SK-N-SH (cell line): ENCODE measurements at places on chromosomes 1 and 21. TPM values are rescaled to one million over a fixed set of nuclear protein-coding genes. Genes with fewer than 3 reads are reported as not detected.

DNA sequence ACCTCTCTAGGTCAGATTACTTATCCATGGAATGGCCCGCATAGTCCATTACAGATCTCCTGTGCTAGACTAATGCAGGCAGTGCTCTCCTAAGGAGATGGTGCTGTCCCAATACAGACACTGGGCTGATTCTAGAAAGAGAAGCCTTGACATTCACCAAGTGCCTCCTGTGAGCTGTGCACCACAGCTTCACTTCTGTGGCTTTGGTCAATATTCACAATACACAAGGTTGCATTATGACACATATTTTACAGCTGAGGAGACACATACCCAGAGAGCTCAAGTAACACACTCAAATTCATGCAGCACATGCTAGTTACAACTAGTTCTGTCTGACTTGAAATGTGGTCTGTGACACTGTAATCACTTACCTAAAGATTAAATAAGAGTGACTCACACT is 59.4 kb upstream of the LRRC8B start:
- H3K27me3 ChIP-seq: no peaks in the 10 kb centered on the region
- H3K4me3 ChIP-seq: no peak overlapping the region
- no peak for DNase-seq
- H3K4me1 ChIP-seq: no peaks in the 10 kb centered on the region

DNA sequence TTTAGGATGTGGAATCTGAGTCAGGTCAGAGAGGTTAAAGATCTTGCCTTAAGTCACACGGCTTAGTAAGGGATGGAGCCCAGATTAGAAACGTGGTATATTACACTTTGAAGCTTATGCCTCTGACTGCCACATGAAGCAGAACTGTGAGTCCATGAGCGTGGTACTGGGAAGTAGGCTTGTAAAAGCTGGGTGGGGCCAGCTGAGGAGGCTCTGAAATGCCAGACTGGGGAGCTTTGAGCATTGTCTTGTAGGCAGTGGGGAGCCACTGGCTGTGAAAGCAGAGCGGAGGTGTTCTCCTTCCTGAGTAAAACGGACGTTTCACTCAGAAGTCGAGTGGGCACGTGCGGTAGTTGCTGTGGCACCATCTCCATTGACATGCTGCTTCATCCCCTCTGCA is 72.6 kb upstream of the USP24 start:
- H3K27ac ChIP-seq: no peak overlapping the region
- no peak overlapping the region for H3K4me3 ChIP-seq
- H3K36me3 ChIP-seq: no peaks in the 10 kb centered on the region

The UBE2U gene
- polyA plus RNA-seq: not detected in 2 replicates

GRCh38 chr1:96538111-96538641 is 183.4 kb upstream of the PTBP2 start:
- H3K27ac ChIP-seq: peak overlapping the region; percentile 70
- H3K36me3 ChIP-seq: no peaks in the 10 kb centered on the region
- peaks cover 15% of the 10 kb centered on the region; the same call in 1 of the 2 replicates for H3K4me1 ChIP-seq
- H3K4me3 ChIP-seq: no peak overlapping the region

The ERRFI1 gene
- polyA plus RNA-seq: 65.6 and 66.9 TPM in 2 replicates

DNA sequence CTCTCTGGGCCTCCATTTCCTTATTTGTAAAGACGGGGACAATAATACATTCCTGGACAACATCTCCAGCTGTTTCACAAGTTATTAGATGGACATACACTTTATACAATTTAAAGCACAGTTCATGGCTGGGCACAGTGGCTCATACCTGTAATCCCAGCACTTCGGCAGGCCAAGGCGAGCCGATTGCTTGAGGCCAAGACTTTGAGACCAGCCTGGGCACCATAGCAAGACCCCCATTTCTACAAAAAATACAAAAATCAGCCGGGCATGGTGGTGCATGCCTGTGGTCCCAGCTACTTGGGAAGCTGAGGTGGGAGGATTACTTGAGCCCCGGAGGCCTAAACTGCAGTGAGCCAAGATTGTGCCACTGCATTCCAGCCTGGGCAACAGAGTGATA is 34.1 kb downstream of the IGSF21 start:
- no peak overlapping the region for H3K4me3 ChIP-seq
- H3K27me3 ChIP-seq: no peaks in the 10 kb centered on the region
- no peak overlapping the region; the same call in 1 of the 2 replicates for H3K27ac ChIP-seq
- no peak for DNase-seq
- H3K4me1 ChIP-seq: no peaks in the 10 kb centered on the region

The HSF2BP gene
- 1.1 TPM in 2 replicates for polyA plus RNA-seq

DNA sequence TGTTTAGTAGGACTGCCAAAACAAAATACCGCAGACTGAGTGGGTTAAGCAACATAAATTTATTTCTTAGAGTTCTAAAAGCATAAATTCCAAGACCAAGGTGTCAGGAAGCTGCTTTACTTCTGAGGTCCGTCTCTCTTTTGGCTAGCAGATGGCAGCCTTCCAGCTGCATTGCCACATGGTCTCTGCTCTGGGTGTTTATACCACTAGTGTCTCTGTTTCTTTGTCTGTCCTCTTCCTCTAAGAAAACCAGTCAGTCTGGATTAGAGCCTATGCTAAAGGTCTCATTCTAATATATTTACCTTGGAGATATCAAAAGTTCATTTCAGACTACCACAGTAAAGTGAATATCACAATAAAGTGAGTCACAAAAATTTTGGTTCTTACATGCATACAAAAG is 519.8 kb downstream of the COL11A1 start:
- no peak overlapping the region for H3K27ac ChIP-seq
- H3K4me3 ChIP-seq: no peak overlapping the region
- H3K4me1 ChIP-seq: peaks cover 2% of the 10 kb centered on the region
- no peak for DNase-seq

DNA sequence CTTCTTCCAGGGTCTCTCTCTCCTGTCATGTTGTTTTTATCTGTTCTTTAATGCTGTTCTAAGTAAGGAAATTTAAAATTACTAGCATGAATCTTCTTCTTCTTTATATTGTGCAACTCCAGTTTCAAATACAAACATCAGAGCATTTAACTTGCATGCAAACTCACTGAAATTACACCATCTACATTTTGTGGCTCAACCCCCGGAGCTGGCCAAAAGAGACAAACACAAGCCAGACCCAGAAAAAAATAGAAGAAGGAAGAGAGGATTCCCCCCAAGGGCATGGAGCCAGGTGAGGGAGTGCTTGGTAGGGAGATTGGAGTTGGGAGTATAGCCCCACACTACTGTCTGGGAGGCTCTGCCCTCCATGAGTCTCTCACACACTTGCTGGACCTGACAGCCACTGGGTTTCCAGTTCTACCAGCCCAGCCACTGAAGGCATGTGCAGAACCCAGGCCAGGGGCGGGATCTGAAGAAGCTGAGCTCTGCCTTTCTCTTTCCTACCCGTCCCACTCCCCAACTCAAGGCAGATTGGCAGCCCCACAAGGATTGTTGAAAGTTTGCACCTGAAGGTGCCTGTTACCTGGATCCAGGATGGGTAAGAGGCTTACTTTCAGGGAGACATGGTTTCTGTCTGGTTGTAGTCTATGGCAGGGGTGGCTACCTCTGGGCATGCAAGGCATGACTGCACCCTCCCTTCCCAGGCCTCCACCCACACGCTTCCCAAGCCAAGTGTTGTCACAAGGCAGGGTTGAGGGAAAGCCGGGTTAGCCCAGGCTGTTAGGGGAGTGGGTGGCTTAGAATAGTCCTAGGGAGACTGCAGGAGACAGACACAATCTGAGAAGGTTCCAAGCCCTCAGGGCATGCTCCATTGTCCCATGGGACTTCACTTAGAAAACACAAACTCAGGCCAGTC is 297.2 kb downstream of the TGFB2 start:
- no peak for DNase-seq
- H3K27me3 ChIP-seq: no peaks in the 10 kb centered on the region
- H3K4me3 ChIP-seq: no peak overlapping the region
- H3K27ac ChIP-seq: no peak overlapping the region
- H3K36me3 ChIP-seq: no peaks in the 10 kb centered on the region

The AUNIP gene
- polyA plus RNA-seq: 1.9 TPM in 2 replicates

- no peak for DNase-seq
- no peak overlapping the region for H3K4me3 ChIP-seq
- H3K4me1 ChIP-seq: no peaks in the 10 kb centered on the region
- H3K27ac ChIP-seq: no peak overlapping the region
- H3K36me3 ChIP-seq: no peaks in the 10 kb centered on the region
Measured at GRCh38 chr21:42195378-42196031, 23.4 kb upstream of the ABCG1 start.

- H3K4me1 ChIP-seq: no peaks in the 10 kb centered on the region; the same call in 1 of the 2 replicates
- no peaks in the 10 kb centered on the region for H3K27me3 ChIP-seq
- no peaks in the 10 kb centered on the region for H3K36me3 ChIP-seq
- H3K27ac ChIP-seq: no peak overlapping the region
- no peak for DNase-seq
Measured at GRCh38 chr21:16568661-16569060, 838.9 kb downstream of the USP25 start.

DNA sequence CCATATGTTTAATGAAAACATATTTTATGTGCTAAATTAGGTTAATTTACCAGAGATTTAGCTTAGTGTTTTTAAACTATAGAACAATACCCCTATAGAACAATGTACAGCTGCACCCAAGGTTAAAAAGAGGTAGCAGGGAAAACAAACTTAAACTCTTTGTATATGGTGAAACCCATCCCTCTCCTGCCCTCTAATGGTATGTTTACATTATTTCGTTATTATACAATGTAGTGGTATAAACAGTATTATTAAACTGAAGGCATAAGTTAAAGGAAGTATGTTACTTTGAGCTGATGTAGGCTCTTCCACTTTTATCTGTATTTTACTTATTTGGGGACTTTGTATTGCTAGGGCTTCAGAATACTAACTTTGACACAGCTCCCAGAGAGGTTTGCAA is 16.7 kb upstream of the ZYG11A start:
- H3K4me1 ChIP-seq: no peaks in the 10 kb centered on the region
- no peak overlapping the region for H3K27ac ChIP-seq
- H3K4me3 ChIP-seq: no peak overlapping the region
- peaks cover 13% of the 10 kb centered on the region for H3K36me3 ChIP-seq
- H3K27me3 ChIP-seq: no peaks in the 10 kb centered on the region

- DNase-seq: no peak
- no peaks in the 10 kb centered on the region for H3K4me1 ChIP-seq
- no peak overlapping the region for H3K27ac ChIP-seq
- peaks cover 84% of the 10 kb centered on the region for H3K36me3 ChIP-seq
Measured at GRCh38 chr1:186330758-186331157, 44.3 kb downstream of the TPR start.

- H3K4me3 ChIP-seq: no peak overlapping the region
- DNase-seq: no peak
- H3K27ac ChIP-seq: no peak overlapping the region
- peaks cover 11% of the 10 kb centered on the region; the same call in 1 of the 2 replicates for H3K4me1 ChIP-seq
Measured at GRCh38 chr21:45449658-45450422, 44.9 kb downstream of the COL18A1 start.

- H3K36me3 ChIP-seq: no peaks in the 10 kb centered on the region
- H3K4me1 ChIP-seq: no peaks in the 10 kb centered on the region; the same call in 1 of the 2 replicates
- H3K4me3 ChIP-seq: no peak overlapping the region
- no peak overlapping the region for H3K27ac ChIP-seq
- no peak for DNase-seq
Measured at GRCh38 chr1:18653367-18653766, 22.7 kb downstream of the PAX7 start.

GRCh38 chr21:26795866-26796329 is 49.3 kb downstream of the ADAMTS1 start:
- H3K4me1 ChIP-seq: peaks cover 11% of the 10 kb centered on the region
- DNase-seq: peak; percentile 12
- peak overlapping the region; percentile 67; the same call in 1 of the 2 replicates for H3K27ac ChIP-seq
- H3K36me3 ChIP-seq: no peaks in the 10 kb centered on the region
- H3K27me3 ChIP-seq: no peaks in the 10 kb centered on the region
- H3K4me3 ChIP-seq: 0 out of 2 replicates have a peak overlapping the region, but pooled peaks have one; percentile 5

- no peaks in the 10 kb centered on the region for H3K36me3 ChIP-seq
- H3K4me3 ChIP-seq: no peak overlapping the region
- no peaks in the 10 kb centered on the region for H3K27me3 ChIP-seq
- no peaks in the 10 kb centered on the region for H3K4me1 ChIP-seq
- DNase-seq: no peak
Measured at GRCh38 chr21:38293765-38294164, 37.0 kb downstream of the KCNJ15 start.

GRCh38 chr1:94002046-94002787 is 93.0 kb upstream of the GCLM start:
- no peaks in the 10 kb centered on the region for H3K36me3 ChIP-seq
- H3K4me3 ChIP-seq: no peak overlapping the region
- no peaks in the 10 kb centered on the region for H3K27me3 ChIP-seq
- no peak overlapping the region for H3K27ac ChIP-seq
- DNase-seq: no peak

- H3K4me3 ChIP-seq: no peak overlapping the region
- H3K36me3 ChIP-seq: no peaks in the 10 kb centered on the region
- no peaks in the 10 kb centered on the region for H3K4me1 ChIP-seq
- no peak for DNase-seq
- no peaks in the 10 kb centered on the region for H3K27me3 ChIP-seq
Measured at GRCh38 chr1:159803956-159804689, 2.0 kb downstream of the FCRL6 start.

GRCh38 chr21:41010101-41010435 is 157.9 kb upstream of the BACE2 start:
- H3K4me3 ChIP-seq: no peak overlapping the region
- no peaks in the 10 kb centered on the region for H3K36me3 ChIP-seq
- no peaks in the 10 kb centered on the region for H3K4me1 ChIP-seq

The C4BPA gene
- polyA plus RNA-seq: not detected in 2 replicates

- H3K27me3 ChIP-seq: no peaks in the 10 kb centered on the region
- no peak overlapping the region for H3K4me3 ChIP-seq
- no peaks in the 10 kb centered on the region for H3K4me1 ChIP-seq
- no peak overlapping the region for H3K27ac ChIP-seq
- no peak for DNase-seq
Measured at GRCh38 chr21:25997788-25998611, 172.6 kb downstream of the APP start.

The LCE6A gene
- polyA plus RNA-seq: not detected in 2 replicates

The BMP8A gene
- polyA plus RNA-seq: 0.05 and 0.16 TPM in 2 replicates

The MRPL37 gene
- polyA plus RNA-seq: 10.1 and 11.3 TPM in 2 replicates

GRCh38 chr1:26791148-26791547 is 3.4 kb downstream of the PIGV start:
- DNase-seq: no peak
- no peak overlapping the region for H3K27ac ChIP-seq
- no peak overlapping the region for H3K4me3 ChIP-seq
- peaks cover 19% of the 10 kb centered on the region for H3K4me1 ChIP-seq
- peaks cover 20% of the 10 kb centered on the region; the same call in 1 of the 2 replicates for H3K36me3 ChIP-seq
- no peaks in the 10 kb centered on the region for H3K27me3 ChIP-seq

The UBE2J2 gene
- polyA plus RNA-seq: 31.8 and 47.5 TPM in 2 replicates

The KRTAP21-2 gene
- not detected in 2 replicates for polyA plus RNA-seq

The TNNT2 gene
- polyA plus RNA-seq: 0.33 and 0.57 TPM in 2 replicates

The NBPF4 gene
- polyA plus RNA-seq: not detected in 2 replicates

The CACHD1 gene
- polyA plus RNA-seq: 2.2 and 2.4 TPM in 2 replicates

DNA sequence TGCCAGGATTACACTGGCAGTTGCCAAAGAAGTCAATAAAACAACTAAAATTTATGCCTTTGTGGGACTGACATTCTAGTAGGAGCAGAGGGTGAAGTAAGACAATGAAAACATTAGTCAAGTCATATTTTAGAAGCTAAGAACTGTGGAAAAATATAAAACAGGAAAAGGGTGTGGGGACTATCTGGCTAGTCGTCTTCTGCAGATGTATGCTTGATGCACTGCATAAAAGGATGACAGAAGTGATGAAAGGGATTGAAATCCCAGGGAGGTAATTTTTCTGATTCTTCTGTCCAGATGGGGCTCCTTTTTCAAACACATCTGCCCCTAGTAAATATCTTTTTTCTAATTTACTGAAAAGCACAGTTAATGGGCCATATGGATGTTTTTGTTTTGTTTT is 706.3 kb downstream of the ADGRL2 start:
- no peak for DNase-seq
- H3K27ac ChIP-seq: no peak overlapping the region
- no peak overlapping the region for H3K4me3 ChIP-seq
- no peaks in the 10 kb centered on the region for H3K4me1 ChIP-seq
- no peaks in the 10 kb centered on the region for H3K27me3 ChIP-seq

The CYP2J2 gene
- polyA plus RNA-seq: 1.1 and 1.2 TPM in 2 replicates

The PROK1 gene
- polyA plus RNA-seq: not detected in 2 replicates
